Kidney epithelial cell (primary cell): ENCODE measurements at places on chromosomes 7 and 10.

GRCh38 chr10:7301006-7301778, 109.6 kb downstream of the SFMBT2 start:
- DNase-seq, result no peak

DNA sequence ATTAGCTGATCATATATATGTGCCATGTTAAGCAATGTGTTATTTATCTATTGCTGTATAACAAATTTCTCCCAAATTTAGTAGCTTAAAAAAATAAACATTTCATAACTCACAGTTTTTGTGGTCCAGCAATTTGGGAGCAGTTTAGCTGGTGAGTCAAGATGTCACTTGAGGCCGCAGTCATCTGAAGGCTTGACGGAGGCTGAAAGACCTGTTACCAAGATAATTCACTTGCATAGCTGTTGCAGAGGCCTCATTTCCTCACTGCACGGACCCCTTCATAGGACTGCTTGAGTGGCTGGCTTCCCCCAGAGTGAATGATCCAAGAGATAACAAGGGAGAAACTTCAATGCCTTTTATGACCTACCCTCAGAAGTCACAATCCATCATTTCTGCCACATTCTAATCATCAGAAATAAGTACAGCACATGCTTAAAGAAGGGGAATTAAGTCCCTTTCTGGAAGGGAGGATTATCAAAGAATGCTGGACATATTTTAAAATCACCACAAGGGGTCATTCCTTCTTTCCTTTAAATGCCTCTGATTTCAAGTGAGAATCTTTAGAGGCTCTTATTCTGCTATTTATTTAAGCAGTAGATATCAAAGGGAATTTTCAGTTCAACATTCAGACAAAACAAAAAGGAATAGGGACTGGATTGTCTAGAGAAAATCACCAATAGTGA, 10.5 kb upstream of the SRPK2 start:
- DNase-seq, result no peak

DNA sequence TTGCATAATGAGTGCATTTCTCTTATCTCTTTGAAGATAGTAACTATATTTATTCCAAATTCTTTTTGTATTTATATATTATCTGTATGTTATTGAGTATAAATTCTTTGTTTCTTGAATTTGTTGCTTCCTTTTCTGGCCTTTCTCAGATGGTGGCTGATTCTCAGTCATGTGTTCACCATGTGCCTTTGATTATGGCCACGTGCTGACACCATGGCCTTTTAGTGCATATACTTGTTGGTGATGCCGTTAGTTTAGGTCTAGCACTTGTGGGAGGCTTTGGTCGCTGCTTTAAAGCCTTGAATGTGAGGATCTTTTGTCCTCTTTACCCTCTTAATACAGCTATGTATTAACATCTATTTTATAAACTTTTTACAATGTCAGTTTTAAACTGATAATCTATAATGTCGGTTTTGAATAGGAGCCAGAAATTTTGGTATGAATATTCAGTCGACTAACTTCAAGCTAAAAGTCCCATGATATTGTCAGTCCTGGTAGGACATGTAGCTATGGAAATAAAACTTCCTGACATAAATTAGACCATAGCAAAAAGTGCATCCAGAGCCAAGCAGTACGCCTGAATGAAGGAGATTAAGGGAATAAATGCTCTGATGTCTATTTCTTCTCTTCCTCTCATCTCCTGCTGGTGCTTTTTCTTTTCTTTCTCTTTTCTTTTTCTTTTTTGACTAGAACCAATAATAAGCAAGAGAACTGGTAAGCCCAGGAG, 130.3 kb downstream of the GNAI1 start:
- no peak for DNase-seq

DNA sequence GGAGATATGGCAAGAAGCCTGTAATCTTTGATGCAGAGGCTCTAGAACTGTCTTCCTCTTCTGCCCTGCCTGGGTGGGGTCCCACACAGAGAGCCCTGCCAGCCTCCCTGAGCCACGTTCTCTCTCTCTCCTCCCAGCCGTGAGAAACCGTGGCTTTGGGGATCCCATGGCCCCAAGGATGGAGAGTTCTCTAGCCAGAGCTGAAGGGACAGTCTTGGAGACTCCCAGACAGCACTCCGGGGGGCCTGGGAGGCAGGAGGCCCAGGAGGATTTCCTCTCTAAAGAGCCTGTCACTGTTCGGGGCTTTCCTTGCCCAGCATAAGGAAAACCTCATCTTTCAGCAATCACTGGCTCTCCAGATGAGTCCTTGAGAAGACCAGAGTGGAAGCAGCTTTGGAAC, 227.1 kb downstream of the ARHGAP12 start:
- DNase-seq, result no peak

- DNase-seq, result no peak
These were observed 205.4 kb downstream of the FANK1 start for GRCh38 chr10:126101736-126102135.

DNA sequence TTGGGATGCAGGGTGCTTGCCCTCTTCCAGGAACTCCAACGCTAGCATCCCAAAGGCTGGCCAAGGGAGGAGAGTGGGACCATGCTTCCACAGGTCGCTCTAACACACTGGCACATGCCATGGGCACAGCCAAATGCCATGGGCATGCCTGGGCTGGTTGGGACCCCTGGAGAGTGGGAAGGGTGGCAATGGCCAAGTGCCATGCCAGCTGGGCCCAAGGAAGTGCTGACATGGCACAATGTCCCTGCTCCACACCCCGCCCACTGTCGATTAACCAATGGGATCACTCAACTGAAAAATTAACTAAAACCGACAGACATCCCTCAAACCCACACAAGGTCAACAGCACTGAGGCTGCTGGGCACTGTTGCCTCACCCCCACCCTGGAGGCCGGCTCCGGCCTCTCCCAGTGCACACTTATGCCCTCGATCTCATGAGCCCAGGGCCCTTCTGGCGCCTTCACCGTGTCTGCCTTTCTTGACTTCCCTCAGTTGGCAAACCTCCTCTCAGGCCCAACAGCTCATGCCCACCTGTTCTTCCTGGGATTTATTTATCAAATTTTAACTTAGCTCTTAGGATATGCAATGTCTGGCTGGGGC, 83.4 kb downstream of the GOLGA7B start:
- no peak for DNase-seq

DNA sequence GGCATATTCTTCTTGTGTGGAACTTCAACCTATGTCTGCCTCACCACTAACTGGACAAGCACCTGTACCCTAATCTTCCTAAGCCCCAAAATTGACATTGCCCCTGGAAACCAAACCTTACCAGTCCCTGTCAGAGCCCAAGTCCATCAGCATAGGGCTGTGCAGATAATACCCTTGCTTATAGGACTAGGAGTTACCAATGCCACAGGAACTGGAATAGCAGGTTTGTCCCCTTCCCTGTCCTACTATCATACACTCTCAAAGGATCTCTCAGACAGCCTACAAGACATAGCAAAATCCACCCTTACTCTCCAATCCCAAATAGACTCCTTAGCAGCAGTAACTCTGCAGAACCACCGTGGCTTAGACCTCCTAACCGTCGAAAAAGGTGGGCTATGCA, 19.8 kb downstream of the ZNF107 start:
- no peak for DNase-seq

- no peak for DNase-seq
These were observed 109.4 kb downstream of the FAM107B start for GRCh38 chr10:14665304-14665703.

GRCh38 chr7:67788669-67789068, 792.0 kb downstream of the TYW1 start:
- DNase-seq, result no peak

GRCh38 chr7:131010717-131011431, 276.9 kb upstream of the KLF14 start:
- DNase-seq, result no peak

GRCh38 chr7:148537435-148537834, 53.1 kb upstream of the C7orf33 start:
- DNase-seq, result peak; percentile 50

DNA sequence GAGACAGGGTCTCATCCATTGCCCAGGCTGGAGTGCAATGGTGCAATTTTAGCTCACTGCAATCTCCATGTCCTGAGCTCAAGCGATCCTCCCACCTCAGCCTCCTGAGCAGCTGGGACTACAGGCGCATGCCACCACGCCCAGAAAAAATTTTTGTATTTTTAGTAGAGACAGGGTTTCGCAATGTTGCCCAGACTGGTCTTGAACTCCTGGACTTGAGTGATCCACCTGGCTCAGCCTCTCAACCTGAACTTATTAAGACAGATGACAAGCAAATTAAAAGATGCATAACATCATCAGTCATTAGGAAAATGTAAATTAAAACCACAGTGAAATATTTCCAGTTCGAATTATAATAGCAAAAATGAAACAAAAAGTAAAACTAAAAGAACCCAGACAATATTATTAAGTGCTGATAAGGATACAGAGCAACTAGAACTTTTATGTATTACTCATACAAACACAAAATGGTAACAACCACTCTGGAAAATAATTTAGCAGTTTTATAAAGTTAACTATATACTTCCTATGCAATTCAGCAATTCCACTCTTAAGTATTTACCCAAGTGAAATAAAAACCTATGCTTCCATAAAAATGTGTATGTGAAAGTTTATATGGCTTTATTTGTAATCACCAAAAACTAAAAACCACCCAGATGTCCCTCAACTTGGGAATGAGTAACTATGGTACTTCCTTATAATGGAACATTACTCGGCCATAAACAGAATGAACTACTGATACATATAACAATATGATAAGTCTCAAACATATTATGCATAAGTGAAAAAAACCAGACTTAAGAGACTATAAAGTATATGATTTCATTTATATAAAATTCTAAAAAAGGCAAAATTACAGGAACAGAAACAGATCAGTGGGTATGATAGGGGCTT, 15.3 kb downstream of the ZFAND4 start:
- DNase-seq, result no peak

DNA sequence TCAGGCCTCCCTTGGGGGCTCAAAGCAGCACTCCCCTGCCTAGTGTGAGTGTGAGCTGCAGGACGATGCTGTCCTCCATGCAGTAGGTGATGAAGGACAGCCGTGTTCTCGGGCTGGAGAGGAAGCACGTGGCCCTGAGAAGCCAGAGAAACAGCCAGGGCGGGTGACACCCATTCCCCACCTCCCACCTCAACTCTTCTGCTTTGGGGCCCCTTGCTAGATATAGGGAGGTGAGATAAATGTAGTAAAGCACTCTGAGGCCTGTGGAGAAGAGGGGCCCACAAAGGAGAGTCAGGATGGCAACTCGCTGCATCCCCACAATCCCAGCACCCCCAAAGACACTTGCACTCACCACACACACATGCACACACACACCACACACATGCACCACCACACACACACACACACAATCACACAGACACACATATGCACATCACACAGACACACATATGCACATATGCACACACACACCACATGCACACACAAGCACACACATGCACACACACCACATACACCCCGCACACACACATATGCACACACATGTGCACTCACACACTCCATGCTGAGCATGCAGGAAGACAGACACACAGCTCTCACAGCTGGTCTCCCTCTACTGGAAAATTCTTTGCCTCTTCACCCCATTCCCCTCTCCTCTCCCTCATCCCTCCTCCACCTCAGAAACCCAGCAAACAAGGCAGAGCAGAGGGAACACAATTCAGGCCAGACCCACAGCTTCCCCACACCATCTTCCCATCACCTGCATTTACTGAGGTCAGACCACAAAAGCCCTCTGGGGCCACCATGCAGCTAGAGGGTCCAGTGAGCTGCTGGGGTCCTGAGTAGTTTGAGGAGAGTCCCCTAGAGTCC, 30.5 kb downstream of the ANXA8 start:
- DNase-seq, result no peak

- DNase-seq, result no peak
These were observed 231.3 kb downstream of the WDR37 start for GRCh38 chr10:1287487-1287886.

- DNase-seq, result no peak
These were observed 27.6 kb upstream of the RUFY2 start for GRCh38 chr10:68434657-68435056.

- no peak for DNase-seq
These were observed 135.5 kb downstream of the NPY start for GRCh38 chr7:24419511-24419910.

- DNase-seq, result no peak
These were observed 9.7 kb upstream of the MKRN1 start for GRCh38 chr7:140489026-140489359.

DNA sequence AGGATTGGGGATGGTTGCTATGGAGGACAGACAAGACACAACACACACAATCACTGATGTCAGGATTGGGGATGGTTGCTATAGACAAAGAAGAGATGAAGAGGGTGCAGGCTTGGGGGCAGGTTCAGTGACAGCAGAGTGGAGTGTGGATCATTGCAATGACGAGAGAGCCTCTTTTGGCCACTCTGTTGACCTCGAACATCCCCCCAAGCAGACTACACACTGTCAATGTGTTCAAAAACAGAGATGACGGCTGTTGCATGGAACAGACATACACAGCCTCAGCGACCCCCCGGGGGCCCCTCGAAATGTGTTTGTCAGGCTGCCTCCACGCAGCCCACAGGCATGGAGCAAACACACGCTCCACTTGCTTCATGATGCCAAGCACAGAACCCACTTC, 133.0 kb downstream of the PTPRN2 start:
- no peak for DNase-seq

DNA sequence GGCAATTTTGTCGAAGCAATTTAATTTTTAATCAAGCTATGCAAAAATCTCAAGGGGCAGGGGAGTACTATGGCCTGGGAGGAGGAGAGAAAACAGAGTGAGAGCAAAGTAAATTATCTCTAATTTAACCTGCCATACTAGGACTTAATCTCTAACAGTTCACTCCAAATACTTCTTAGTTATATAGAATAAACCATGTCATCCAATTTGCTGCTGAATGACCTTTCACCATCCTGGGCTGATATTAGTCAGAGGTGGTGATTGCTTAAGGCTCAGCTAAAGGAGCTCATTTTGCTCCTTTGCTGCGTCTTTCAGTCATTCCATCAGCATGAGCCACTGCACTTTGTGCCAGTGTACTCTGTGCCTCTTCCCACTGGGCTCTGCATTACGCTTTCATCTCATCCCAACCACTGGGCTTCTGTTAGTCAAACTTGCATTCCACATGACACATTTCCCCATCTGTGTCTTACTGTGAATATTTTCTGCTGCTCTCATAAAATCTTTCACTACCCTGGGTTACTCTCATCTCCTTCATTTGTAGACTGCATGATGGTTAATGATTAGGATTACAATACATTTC, 84.3 kb downstream of the CD36 start:
- DNase-seq, result peak; percentile 98

- DNase-seq, result no peak
These were observed 196.7 kb downstream of the KIAA1217 start for GRCh38 chr10:24405635-24406034.
